Glutamatergic neuron (in vitro differentiated cells): ENCODE measurements at places on chromosomes 7 and 10.
A peak's percentile ranks its signal among the peaks of the same experiment; 100 is the strongest.

- no peak for DNase-seq
Measured at GRCh38 chr7:128033246-128033645, 2.0 kb upstream of the LRRC4 start.

- no peak for DNase-seq
Measured at GRCh38 chr10:125201108-125201524, 40.8 kb upstream of the CTBP2 start.

DNA sequence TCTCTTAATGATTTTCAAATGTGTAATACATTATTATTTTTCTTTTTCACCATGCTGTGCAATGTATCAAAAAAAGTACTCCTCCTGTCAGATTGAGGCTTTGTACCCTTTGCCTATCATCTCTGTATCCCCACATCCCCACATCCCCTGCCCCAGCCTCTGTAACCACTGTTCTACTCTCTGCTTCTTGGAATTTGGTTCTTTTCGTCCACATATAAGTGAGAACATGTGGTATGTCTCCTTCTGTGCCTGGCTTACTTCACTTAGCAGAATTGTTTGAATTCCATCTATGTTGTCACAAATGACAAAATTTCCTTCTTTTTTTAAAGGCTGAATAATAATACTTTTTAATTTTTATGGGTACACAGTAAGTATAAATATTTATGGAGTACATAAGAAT lies 13.8 kb downstream of the TAF3 start:
- DNase-seq: no peak

DNA sequence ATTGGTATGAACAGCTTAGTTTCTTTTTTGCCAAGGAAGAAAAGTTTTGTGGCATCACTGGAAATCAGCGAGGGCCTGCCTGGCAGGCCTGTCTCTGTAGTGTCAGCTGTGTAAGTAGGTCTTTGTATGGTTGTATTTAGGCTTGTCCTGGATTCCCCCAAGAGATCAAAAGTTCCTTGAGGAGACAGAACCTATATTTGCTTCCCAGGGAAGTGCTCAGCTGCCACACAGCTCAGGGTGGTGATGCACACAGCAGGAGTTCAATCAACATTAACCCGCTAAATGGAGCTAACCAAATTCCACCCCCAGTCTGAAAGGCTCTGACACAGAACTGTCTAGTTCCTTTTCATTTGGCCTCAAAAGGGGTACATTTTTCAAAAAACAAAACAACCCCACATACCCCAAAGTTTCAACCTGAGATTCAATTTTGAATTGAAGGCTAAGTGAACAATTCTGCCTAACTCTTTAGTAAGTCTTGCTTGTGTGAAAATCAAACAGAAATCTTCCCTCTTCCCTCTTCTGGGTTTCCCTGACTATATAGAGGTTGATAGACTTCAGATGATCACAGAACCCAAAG lies 124.4 kb downstream of the CLEC2L start:
- no peak for DNase-seq

DNA sequence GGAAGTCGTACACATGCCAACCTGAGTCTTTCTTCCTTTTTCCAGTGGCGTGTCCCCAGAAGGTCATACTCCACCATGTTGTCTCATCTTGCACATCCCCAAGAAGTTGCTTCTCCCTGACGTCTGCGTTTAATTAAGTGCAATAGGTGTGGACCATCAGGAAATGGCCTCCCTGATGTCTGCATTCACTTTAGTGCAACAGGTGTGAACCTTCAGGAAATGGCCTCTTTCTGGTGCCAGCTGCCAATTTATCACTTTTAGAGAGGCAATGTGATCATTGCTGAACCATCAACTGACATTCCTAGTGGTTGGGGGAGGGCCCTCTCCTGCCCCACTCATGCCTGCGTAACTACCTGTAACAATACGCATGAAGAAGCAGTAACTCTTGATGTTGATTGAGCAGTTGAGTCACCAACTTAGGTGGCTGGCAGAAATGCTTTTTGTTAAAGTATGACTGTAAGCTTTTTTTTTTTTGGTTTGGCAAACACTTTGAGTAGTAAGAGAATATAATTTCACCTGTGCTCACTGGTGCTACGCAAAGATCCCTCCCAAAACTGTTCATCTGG lies 25.8 kb downstream of the SCIN start:
- no peak for DNase-seq

DNA sequence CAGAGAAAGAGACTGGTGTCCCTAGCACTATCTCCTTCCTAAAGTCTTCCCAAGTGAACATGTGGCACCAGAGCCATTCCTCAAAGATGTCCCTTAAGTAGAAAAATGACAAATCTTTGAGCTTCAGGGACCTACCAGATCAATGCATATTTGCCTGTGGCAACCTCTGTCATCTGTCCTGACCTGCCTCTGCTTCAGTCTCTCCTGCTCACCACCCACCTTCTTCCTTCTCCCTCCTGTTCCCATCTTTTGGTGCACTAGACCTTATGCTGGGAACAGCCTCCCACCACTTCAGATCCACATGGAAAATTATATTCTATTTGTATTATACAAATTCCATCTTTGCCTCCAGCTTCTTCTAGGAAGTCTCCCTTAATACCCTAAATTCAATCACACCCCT lies 386.4 kb downstream of the PLXNA4 start:
- no peak for DNase-seq

- no peak for DNase-seq
Measured at GRCh38 chr10:34156781-34157425, 658.2 kb downstream of the PARD3 start.

GRCh38 chr10:58266826-58267712 lies 625 bp downstream of the IPMK start:
- peak; percentile 42 for DNase-seq

DNA sequence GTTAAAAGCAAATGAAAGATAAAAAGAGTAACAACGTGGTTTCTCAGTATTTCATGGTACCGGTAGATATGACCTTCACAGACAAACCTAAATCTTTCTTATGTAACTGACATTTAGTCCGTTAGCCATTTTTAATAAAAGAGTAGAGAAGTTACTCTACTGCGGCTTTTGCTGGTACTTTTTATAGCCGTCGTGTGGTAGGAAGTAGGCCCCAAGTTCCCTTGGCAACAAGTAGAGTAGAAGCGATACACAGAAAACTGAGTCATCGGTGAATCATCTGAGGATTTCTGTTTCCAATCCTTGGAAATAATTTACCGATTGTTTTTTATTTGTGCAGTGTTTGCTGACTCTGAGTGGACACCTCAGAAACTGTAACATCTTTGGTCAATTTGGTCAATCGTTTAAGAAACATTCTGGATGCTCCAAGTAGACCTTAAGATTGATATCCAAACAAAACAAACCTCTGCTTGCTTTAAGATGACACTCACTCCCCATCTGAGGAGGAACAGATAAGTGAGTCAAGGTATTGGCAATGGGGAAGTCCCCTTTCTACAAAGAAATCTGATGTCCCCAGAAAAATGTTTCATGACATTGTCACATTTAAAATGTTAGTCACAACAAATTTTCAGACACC lies 63.9 kb upstream of the AHR start:
- no peak for DNase-seq

GRCh38 chr7:584122-584465 lies 64.4 kb upstream of the PDGFA start:
- DNase-seq: no peak

DNA sequence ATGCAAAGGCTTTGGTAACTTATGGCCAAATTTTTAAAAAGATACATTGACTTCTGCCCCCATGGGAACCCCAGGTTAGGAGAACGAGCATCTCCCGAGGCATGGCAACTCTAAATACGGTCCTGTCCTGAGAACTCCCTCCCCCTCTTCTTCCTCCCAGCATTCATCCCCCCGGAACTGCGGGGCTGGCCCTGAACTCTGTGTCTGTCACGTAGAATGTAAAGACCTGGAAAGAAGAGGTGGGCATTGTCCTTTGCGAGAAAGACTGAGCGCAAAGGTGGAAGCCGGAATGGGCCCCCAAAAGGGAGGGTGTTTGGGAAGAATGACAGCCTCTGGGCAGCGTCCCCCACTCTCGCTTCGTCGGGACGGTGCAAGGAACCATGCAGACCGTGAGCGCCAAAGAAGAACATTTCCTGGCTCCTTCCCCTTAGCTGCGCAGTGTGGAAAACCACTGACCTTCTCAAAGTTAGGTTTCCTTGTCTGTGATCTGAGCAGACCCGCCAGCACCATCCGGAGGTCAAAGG lies 21.0 kb downstream of the SHH start:
- DNase-seq: peak; percentile 16

GRCh38 chr7:150978126-150978789 lies at the start of gene KCNH2:
TSS of gene KCNH2 (minus strand) at chr7:150978321. CDS start at chr7:150977913, 408 bp downstream.
- DNase-seq: peak; percentile 85

DNA sequence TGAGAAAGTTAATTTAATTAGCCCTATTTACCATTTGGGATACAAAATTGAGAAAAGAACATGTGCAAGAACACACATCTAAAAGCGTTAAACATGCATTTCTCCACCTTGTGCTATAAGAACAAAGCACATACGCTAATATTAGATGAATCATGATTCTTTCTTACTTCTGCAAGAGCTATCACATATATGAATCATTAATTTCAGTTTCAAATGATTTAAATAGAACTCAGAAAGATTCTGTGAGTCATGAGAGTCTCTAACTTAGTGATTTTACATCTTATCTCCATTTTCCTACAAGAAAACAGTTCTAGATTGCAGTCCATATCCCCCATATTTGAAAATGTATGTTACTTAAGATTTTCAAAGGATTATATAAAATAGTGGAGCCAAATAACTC lies 173.9 kb downstream of the RNLS start:
- DNase-seq: no peak

DNA sequence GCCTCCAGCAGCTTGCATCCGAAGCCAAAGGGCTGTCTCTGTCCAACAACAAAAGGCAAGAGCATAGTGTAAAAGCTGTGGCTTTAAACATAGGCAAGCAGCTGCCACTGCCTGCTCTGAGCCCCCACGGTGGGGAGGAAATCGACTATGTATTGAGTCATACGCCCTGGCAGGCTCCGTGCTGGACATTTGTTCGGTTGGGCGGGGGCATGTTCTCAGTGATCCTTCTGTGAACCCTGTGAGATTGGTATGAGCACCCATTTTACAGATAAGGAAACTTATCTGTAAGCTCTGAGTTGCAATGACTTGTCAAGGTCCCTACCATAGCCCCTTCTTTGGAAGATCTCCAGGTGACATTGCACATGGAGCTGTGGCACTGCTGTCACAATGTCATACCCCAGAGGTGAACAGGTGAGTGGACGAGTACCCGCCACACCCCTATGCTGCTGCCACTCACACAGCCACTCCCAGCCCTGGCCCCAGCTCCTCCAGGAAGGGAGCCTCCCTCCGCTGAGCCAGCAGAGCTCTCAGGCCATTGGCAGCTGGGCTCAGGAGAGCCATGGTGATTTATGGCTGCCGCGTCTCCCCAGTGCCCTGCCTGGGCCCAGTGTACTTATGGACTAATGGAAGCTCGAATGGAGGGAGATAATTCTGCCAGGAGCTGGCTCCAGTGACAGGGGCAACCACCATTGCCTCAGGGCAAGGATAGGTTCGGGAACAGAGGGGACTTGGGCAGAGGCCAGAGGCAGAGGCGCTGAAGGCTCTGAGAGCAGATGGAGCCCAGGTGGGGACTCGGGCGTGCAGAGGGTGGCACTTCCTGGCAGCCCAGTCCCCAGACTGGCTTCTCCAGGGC lies 43.7 kb downstream of the UNC5B start:
- no peak for DNase-seq

- no peak for DNase-seq
Measured at GRCh38 chr10:101525848-101526247, 62.2 kb downstream of the POLL start.

GRCh38 chr7:19869979-19870378 lies 96.6 kb upstream of the TMEM196 start:
- no peak for DNase-seq

- no peak for DNase-seq
Measured at GRCh38 chr7:41869997-41870396, 167.1 kb upstream of the INHBA start.

GRCh38 chr10:30488316-30488715 lies 54.3 kb downstream of the MAP3K8 start:
- DNase-seq: no peak

- DNase-seq: no peak
Measured at GRCh38 chr10:118412932-118413331, 70.8 kb upstream of the FAM204A start.

GRCh38 chr7:50957431-50957830 lies 174.7 kb upstream of the GRB10 start:
- DNase-seq: no peak

DNA sequence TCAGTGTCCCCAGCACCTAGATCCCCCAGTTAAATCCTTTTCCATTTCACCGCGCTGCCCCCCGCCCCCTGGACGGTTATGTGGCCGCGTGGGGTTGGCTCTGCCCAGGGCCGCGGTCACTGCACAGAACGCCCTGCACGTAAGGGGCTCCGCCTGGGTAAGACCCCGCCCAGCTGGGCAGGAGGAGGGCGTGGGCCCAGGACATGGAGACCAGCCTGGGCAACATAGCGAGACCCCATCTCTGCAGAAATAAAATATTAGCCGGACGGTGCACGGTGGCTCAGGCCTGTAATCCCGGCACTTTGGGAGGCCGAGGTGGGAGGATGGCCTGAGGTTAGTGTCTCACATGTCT lies 650 bp upstream of the ZFAND2A start:
- DNase-seq: peak; percentile 32

DNA sequence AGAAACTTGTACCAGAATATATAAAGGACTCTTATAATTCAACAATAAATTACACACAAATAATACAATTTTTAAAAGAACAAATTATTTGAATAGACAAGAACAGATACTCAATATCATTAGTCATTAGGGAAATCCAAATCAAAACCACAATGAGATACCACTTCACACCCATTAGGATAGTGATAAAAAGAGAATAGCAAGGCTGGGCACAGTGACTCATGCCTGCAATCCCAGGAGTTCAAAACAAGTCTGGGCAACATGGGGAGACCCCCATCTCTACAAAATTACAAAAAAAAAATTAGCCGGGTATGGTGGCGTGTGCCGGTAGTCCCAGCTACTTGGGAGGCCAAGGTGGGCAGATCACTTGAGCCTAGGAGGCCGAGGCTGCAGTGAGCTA lies 52.2 kb upstream of the KCNIP2 start:
- DNase-seq: no peak

DNA sequence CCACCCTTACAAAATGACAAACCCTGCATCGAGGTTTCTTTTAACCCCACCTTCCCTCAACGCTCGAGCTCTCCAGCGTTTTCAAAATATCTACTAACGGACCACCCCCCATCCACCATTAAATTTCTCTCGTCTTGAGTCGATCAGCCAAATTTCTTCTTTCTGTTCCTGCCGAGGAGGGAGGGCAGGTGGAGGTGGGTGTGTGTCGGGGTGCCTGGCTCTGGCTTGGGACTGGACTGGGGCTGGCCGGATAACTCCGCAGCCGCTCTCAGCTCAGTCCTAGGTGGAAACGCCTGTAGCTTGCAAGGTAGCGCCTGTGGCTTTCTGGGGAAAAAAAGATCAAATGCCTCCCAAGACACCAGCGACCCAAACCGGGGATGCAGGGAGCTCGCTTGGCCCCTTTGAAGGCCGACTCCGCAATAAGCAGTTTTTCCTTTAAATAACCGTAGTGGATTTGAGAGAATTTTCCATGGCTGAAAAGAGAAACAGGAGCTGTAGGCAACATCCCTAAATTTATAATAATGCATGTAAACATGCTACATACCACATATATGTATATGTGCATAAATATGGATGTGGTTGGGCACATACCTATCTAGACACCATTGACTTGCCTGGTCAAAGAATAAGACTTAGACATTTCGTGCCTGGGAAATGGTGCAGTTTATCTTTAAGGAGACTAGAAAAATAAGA lies 1.9 kb upstream of the TMEM178B start:
- DNase-seq: peak; percentile 29

GRCh38 chr10:62297857-62298256 lies 29.2 kb upstream of the RTKN2 start:
- DNase-seq: no peak

- DNase-seq: no peak
Measured at GRCh38 chr7:148906707-148907498, 22.8 kb upstream of the EZH2 start.

- no peak for DNase-seq
Measured at GRCh38 chr10:42997151-42997848, 79.6 kb upstream of the RET start.
